ENCODE measurements at places on chromosomes 5 and 9. TPM values are rescaled to one million over a fixed set of nuclear protein-coding genes. Genes with fewer than 3 reads are reported as not detected.

- DNase-seq: no peak
Measured at GRCh38 chr5:168624850-168625364, 45.7 kb upstream of the PANK3 start.

DNA sequence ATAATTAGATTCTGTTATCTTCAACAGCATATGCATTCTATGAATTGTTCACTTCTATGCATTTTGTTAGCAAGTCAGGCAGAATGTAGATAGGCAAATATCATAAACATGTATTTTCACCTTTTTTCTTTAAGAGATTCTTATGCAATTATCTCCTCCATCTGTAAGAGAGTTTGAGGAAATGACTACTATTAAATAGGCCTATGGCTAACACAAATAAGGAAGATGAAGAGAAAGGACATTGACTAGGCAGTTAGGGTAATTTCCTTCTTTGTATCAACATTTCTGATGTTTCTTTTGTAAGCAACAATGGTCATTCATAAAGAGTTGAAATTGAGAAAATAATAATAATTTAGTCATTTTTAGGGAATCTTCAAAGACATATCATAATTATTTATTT is 145.2 kb upstream of the CDH12 start:
- no peak for DNase-seq

DNA sequence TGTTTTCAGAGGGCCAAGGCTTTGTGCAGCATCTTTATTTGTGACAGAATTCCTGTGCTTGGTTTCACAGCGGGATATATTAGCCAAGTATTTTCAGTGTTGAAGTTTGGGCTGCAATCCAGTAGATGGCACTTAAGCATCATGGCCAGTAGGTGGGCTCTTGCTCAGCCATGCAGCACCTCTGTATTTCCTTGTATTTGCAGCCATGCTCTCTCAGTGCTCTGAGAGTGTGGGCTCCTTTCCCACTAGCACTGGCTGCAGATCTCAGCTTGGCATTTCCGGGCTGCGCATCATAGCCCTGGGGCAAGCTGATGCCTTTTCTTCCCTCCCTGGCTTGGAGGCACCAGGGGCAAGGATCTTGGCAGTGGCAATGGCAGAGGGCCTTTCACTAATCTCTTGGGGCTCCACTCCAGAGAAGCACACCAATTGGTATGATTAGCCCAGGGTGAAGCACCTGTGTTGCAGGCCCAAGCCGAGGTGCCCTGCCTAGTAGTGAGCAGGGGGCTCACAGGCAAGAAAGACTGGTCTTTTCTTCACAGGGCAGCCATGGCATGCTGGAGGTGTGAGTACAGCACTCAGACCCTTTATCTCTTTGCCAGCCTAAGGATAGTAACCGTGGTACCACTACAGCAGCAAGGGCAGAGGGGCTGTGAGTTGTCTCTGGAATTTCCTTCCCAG is 48.3 kb downstream of the SLCO6A1 start:
- no peak for DNase-seq

GRCh38 chr9:94002316-94003140 is 47.4 kb upstream of the BARX1 start:
- peak; percentile 36 for DNase-seq

- DNase-seq: no peak
Measured at GRCh38 chr5:140556438-140556837, 835 bp downstream of the SRA1 start.

Gene LCN1
- total RNA-seq: not detected

Gene ADCY2
- not detected for total RNA-seq

Gene FCN2
- not detected for total RNA-seq

Gene PSD2
- 0.31 TPM for total RNA-seq

Gene FOCAD
- 33.5 TPM for total RNA-seq

Gene FBP2
- 0.14 TPM for total RNA-seq
